Stimulated activated CD8-positive, alpha-beta memory T cell treated with anti-CD3 and anti-CD28 coated beads, Interleukin-15, amount 100 ng/mL, for 1 hour (primary cell): ENCODE measurements at places on chromosomes 12 and 14.

GRCh38 chr12:9793779-9794395, 33.2 kb upstream of the CD69 start:
- no peak for DNase-seq

GRCh38 chr14:90023176-90023896, 38.5 kb upstream of the KCNK13 start:
- no peak for DNase-seq

GRCh38 chr14:103279142-103280025, 54.7 kb upstream of the EIF5 start:
- no peak for DNase-seq

DNA sequence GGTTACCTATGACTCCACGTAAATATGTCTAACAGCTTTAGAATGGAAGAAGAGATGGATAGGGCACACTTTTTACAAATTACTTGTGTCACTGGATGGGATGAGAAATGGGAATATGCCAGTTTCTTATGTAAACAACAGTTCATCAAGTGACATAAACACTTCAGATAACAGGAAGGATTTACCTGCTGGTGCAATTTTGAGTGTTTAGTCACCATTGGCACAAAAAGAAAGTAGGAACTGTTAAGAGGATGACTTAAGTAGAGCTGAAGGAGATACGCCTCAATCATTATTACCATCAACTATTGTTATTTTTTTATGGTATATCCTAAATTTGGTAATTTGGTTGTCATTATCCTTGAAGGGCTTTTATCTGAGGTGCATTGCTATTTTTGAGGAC, 83.2 kb downstream of the RMST start:
- no peak for DNase-seq

- no peak for DNase-seq
These were observed 58.7 kb downstream of the POLR3B start for GRCh38 chr12:106416273-106416672.

- DNase-seq: no peak
These were observed 283.2 kb downstream of the TTC8 start for GRCh38 chr14:89107626-89108025.

GRCh38 chr12:89893972-89894706, 185.5 kb upstream of the ATP2B1 start:
- no peak for DNase-seq

- DNase-seq: no peak
These were observed 34.1 kb upstream of the TDRD9 start for GRCh38 chr14:103894034-103894722.

DNA sequence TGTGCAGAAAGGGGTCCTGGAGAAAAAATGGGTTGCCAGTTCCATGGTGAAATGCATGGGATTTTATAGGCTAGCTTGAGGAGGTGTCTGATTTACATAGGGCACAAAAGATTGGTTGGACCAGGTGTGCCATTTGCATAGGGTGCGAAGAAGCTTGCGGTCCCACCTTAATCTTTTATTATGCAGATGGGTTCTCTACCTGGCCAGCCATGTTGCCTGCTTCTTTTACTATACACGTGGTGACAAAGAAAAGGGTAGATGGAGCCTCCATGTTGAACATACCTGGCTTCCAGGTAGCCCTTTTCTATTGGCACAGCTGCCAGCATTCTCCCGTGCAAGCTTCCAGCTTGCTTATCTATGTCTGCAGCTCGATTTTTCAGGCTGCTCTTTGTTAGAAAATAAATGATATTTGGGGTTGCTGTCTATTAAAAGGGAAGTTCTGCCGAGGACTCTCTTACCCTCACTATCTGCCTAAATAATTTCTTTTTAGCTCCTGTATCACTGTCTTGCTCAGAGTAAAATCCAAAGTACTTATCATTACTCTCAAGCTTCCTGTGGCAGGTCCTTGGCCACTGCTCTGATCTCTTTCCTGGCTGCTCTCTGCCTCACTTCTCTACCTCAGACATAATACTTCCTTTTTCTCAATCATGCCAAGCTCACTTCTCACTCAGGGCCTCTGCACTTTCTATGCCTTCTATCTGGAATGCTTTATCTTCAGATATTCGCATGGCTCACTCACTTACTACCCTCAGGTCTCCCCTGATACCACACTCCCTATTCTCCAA, 216.0 kb upstream of the DAAM1 start:
- no peak for DNase-seq

GRCh38 chr14:24895243-24895583, 154.7 kb downstream of the STXBP6 start:
- no peak for DNase-seq

- DNase-seq: no peak
These were observed 86.6 kb downstream of the MIA2 start for GRCh38 chr14:39320318-39320717.

- no peak for DNase-seq
These were observed 27.3 kb downstream of the PSMA6 start for GRCh38 chr14:35319509-35319908.

- no peak for DNase-seq
These were observed 46.4 kb downstream of the CLMN start for GRCh38 chr14:95273001-95273978.

- DNase-seq: no peak
These were observed 79.5 kb downstream of the FAR2 start for GRCh38 chr12:29228474-29229157.

DNA sequence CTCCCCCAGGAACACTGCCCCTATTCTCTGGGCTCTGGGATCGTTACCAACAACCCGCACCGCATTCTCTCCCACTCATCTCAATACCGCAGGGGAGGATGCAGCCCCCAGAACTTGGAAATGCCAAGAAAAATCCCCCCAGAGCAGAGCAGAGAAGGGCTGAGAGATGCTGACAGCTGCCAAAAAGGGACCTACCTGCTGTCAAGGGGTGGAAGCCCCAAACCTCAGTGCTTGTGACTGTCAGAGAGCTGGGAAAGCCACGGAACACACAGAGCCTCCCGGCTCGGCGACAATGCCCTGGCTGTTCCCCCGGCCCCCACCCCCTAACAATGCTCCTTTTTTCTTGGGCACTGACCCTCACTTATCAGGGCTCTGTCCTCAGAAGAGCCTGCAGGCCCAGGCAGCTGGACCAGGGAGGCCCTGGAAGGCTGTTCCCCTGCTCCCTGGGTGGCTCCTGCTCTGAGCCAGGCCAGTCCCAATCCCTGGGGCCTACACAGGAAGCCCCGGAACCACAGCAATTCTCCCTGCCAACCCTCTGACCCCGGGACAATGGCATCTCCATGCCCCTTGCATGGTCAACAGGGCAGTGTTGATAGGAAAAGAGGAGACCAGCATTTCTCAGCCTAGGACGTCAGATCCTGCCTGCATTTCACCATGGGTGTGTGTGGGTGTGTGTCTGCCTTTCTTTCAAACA, 78.9 kb downstream of the ITPK1 start:
- DNase-seq: no peak

DNA sequence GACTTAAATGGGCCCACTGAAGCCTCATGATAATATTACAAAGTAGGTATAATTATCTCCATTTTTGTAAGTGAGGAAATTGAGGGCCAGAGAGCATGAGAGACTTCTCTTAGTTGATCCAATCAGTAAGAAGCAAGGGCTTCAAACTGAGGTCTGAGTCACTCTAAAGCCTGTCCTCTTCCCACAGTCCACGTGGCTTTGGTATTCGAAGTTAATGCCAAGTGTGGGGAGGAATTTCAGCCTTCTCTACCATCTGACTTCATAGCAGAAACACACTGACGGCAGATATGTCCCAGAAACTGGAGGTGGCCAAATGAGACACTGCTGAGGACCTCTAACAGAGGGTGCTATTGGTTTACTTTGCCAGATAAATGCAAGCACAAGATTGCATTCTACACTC, 114.4 kb upstream of the OVCH1 start:
- DNase-seq: no peak

DNA sequence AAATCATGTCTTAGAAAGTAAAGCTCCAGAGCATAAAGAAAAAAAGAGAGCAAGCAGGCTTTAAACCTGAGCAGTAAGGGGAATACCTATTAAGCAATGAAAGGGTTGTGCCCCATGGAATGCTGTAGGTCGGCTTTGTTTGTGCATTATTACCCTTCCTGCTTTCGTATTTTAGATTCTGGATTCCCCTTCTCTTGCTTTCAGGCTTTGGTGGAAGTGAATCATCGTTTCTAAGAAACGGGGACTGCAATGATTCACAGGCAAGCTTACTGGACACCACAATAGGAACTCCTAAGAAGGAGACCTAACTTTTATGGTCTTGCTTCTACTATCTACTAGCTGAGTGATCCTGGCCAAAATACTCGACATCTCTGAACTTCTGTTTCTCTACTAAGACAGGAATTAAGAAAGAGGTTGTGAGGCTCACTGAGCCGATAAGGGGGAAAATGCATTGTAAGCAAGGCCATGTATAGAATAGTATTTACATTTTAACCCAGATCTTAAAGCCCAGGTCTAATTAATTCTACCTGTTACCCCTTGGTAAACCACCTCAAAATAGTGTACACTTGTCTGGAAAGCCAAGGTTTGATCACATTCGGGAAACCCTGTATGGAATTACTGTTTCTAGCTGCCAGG, 1.2 kb upstream of the BMAL2 start:
- DNase-seq: no peak

- DNase-seq: no peak
These were observed 283.9 kb upstream of the PRICKLE1 start for GRCh38 chr12:42873401-42873800.

- DNase-seq: no peak
These were observed 278.9 kb upstream of the SOX5 start for GRCh38 chr12:24228371-24228770.
